ENCODE measurements at places on chromosomes 6 and 20.

GRCh38 chr6:160783741-160784140 is 81.7 kb downstream of the PLG start:
- DNase-seq, result no peak

DNA sequence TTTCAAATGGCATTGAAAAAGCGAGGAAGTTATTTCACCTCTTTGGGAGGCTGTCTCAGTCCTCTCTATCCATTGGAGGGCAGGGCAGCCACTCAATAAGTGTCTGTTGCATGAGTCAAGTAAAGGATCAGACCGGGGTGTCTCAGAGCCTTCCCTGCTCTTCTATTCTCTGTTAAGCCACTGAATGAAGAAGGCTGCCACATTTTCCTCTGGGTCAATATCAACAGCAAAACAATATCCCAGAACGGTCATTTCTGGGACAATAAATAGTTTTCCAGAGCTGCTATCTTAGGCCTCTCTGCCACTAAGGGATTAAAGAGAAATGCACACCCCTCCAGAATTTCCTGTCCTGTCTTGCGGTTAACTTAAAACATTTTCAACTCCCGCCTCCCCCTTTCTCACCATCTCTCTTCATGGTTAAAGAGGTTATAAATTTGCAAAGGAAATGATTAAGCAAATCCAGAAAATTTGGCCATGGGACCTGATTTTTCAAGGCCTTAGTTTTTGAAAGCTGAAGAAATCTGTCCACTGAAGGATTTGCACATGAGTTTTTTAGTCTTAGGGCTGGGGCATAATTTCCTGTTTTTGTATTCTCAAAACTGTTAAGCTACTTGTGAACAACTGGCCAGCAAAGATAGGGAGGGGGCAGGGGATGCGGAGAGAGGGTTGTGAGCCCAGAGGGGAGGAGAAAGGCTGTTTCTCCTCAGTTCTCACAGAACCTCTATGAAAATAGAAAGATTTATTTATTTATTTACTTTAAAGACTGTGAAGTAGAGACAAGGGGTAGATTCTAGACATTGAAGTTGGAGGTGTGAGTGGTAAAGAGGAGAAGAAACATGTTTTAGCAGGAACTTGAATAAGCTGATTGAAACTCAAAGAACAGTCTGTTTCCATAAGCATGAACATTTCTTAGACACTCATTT is 135.7 kb downstream of the BCAS1 start:
- DNase-seq, result no peak

DNA sequence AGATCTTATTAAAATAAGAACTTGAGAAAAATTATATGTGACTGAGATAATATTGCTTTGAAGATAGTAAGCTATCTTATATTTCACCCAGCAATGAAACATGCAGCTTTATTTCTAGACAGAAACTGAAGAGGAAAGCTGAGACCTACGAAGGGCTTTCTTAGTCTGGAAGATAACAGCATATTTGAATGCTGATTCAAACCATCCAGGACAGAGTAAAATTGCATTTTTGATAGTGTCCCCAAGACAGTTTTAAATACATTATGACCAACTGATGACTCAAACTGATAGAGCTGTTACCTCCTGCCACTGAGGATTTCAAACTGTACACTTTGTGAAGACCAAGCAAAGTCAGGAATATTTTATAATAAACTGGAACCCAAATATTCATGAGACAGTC is 409.6 kb downstream of the GRIK2 start:
- DNase-seq, result no peak

DNA sequence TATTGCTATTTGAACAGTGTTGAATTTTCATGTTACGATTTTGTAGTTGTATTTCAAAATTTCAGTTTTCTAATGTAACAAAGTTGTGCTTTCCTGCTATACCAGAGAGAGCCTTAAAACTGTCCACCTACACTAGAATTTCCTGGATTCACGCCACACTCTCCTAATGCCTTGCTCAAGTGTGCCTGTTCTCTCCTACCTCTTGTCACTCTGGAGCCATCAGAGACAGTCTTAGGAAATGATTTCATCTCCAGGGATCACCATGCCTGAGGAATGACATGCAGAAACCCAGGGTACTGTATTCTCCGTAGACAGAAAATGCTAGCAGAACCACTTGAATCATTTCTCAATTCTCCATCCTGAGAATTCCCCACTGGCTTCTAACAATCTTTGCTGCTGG is 667.6 kb downstream of the KIF16B start:
- no peak for DNase-seq

DNA sequence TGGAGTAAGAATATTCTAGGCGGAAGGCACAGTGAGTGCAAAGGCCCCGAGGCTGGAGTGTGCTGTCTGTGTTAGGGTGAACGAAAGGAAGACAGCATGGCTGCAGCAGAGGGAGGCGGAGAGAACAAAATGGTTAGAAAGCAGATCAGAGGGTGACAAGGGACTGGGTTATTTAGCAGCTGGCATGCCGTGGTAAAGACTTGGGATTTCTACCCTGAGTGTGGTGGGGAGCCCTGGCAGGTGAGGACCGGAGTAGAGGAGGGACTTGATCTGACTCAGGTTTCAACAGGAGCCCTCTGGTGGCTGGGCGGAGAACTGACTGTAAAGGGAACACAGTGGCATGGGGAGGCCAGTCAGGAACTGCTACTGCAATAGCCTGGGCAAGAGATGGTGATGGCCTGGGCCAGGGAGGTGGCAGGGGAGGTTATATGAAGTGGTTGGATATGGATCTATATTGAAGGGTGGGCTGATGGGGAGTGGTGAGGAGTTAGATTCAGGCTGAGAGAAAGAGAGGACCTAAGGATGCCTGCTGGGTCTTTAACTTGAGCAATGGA is 38.0 kb downstream of the PIM1 start:
- peak; percentile 87 for DNase-seq

GRCh38 chr20:45322952-45323383 is 14.9 kb upstream of the MATN4 start:
- no peak for DNase-seq

- no peak for DNase-seq
Measured at GRCh38 chr6:99184696-99185095, 164.8 kb downstream of the FAXC start.

DNA sequence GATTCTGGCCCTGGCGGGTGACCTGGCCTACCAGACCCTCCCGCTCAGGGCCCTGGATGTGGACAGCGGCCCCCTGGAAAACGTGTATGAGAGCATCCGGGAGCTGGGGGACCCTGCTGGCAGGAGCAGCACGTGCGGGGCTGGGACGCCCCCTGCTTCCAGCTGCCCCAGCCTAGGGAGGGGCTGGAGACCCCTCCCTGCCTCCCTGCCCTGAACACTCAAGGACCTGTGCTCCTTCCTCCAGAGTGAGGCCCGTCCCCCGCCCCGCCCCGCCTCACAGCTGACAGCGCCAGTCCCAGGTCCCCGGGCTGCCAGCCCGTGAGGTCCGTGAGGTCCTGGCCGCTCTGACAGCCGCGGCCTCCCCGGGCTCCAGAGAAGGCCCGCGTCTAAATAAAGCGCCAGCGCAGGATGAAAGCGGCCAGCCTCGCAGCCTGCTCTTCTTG is 868 bp upstream of the SLC2A4RG start:
- DNase-seq, result no peak

DNA sequence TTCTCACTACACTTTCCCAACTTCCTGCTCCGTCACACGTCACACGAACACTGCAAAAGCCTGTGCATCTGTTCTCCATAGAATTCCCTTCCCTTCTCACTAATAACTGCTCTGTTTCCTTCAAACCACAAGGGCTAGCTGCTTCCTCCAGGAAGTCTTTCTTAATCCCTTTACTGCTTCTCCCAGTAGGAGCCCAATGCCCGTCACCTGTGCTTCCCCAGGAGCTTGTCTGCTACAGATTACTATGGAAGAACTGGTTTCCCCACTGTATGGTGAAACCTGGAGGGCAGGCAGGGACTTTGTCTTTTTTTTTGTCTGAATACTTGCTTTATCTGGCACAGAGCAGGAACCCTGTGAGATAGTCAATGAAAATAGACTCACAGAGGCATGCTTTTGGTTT is 444.7 kb upstream of the MAP3K7 start:
- no peak for DNase-seq

DNA sequence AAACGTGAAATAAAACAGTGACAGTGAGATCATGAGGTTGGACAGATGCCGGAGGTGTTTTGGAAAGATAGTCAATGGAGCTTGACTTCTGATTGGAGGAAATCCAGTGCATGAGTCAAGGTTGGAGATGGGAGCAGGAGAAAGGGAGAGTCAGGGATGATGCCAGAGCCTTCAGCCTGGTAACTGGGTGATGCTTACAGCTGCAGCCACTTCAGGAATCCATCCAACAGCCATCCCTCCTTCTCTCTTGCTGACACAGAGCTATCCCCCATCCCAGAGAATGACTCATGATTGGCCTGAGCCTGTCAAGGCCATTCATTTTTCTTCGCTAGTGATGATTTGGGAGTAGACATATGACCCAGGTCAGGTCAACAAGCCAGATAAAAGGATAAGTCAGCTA is 112.8 kb downstream of the SAMD5 start:
- no peak for DNase-seq

- no peak for DNase-seq
Measured at GRCh38 chr6:66435321-66435720, 728.3 kb upstream of the EYS start.

- no peak for DNase-seq
Measured at GRCh38 chr20:33301192-33301930, 18.3 kb downstream of the BPIFB1 start.

DNA sequence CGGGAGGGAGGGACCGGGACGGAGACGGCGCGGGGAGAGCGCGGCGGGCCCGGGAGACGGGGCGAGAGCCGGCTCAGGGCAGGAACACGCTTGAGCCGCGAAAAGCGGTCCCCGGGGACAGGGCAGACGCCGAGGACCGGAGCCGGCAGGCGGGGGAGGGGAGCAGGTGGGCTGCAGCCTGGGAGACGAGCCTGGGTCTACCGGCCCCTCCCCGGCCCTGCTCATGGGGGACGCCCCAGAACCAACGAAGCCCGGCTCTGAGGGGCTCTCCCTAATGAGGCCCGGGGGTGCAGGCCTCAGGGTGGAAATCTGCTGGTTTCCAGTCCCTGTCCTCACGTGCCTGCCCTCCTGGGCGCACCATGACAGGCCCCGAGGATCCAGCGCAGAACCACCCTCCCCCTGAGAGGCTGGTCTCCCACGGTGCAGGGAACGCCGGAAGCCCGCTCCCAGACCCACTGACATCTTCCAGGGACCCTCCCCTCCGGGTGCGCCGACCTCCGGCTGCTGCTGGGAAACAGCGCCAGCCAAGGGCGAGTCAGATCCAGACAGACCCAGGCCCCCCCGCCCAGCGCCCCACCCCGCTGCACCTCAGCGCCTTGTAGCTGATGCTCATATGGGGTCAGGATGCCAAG is 571 bp upstream of the EEF1A2 start:
- no peak for DNase-seq

DNA sequence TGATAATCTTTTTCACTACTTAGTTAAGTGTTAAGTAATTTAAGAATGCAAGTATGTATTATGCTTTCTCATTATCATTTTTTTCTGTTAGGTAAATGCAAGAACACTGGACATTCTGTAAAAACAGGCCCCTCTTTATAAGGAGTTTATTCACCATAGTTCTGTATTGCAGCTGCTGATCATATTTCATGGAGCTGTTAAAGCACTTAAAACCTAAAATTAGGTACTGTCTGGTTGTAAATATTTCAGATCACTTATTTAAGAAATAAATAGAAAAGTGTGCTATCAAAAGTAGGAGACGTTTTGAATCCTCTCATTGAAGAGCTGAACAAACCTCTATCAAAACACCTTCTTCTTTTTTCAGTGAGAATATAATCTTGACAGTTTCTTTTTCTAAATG is 3.9 kb downstream of the EYA4 start:
- DNase-seq, result no peak

GRCh38 chr6:142850679-142851423 is 94.1 kb downstream of the HIVEP2 start:
- peak; percentile 40 for DNase-seq

GRCh38 chr6:163176097-163176496 is 238.4 kb upstream of the QKI start:
- no peak for DNase-seq

GRCh38 chr20:44601801-44602204 is 19.4 kb downstream of the PKIG start:
- no peak for DNase-seq

GRCh38 chr20:56400001-56400640 is 7.7 kb downstream of the CSTF1 start:
- peak; percentile 59 for DNase-seq

GRCh38 chr6:28349344-28349891 is 329 bp upstream of the ZKSCAN3 start:
- no peak for DNase-seq

Measured in activated naive CD4-positive, alpha-beta T cell treated with anti-CD3 and anti-CD28 coated beads, Interleukin-2, amount 50 U/mL, for 16 hours (primary cell).